Cardiac muscle cell (in vitro differentiated cells and primary cell): ENCODE measurements at places on chromosomes 4 and X.

- no peak for DNase-seq
Observed at GRCh38 chr4:68984947-68985346, 33.3 kb upstream of the UGT2A3 start.

GRCh38 chr4:1591107-1591506 lies 93.0 kb downstream of the FAM53A start:
- no peak for DNase-seq

- DNase-seq: peak; percentile 24
Observed at GRCh38 chr4:57159866-57160265, 49.7 kb upstream of the IGFBP7 start.

GRCh38 chr4:106367072-106367471 lies 1.5 kb downstream of the GIMD1 start:
- DNase-seq: no peak

DNA sequence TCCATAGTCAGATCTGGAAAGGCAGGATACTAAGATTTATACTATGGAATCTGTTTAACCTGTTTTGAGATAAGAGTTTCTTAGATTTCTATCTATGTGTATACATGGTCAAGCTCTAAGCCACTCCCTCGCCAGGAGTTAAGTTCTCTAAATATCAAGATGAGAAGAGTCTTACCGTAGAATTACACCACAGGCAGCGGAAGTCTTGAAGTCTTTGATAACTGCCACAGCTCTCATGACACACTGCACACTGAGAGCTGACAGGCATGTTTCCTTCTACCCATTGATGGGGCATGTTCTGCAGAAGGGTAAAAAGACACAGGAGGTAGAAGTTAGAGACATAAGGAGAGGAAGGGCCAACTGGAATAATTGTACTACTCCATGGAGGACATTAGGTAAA lies 67.7 kb downstream of the DGKK start:
- DNase-seq: no peak

DNA sequence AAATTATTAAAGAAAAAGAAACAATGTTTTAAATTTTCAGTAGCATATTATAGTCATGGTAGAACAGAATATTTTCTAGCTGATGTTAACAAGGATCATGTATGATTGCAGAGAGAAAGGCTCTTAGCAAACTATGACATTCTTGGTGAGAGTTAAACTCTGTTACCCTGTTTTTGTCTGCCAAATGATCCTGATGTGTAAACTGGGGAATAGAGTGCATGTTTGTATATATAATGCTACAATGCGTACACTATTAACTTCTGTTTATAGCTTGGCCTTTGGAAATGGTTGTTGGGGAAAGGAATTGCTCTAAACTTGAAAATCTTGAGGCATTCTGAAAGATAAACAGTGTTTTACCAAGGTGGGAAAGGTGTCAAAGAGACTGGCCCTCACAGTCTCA lies 292.7 kb downstream of the ARHGAP24 start:
- DNase-seq: no peak

- no peak for DNase-seq
Observed at GRCh38 chr4:76787898-76788297, 110.0 kb downstream of the SOWAHB start.

DNA sequence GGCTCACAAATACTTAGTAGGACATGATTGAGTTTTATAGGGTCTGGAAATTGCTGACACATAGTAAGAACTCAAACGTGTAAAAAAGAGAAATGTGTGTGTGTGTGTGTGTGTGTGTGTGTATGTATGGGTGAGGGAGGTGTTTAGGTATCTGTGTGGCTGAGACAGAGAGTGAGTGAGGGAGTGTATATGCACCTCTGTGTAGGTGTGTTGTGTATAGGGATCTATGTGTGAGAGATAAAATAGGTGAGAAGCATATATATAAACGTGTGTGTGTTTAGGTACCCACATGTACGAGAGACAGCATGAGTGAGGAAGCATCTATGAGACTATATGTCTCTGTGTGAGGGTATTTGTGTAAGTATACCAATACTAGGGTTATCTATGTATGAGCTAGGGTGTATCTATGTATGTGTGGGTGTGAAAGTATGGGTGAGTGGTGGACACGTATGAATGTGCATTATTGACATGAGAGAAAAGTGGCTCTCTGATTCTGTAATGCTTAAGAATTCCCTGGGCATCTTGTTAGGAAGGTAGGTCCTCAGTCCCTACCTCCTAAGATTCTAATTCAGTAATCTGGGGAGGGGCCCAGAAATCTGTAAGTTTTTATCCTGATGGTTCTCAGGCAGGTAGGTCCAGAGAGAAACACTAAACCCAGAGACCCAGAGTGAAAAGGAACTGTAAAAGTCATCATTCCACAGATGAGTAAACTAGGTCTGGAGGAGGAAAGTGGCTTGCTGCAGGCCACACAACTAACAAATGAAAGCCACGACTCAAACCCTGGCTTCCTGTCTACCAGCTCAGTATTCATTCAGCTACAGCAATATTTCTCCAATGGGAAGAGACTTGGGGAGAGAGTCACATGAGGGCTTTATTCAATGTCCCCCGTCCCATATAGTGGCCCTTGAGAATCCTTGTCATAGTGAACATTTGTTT lies 237.0 kb downstream of the IDS start:
- no peak for DNase-seq

- DNase-seq: no peak
Observed at GRCh38 chr4:177041356-177041755, 248.6 kb upstream of the VEGFC start.

GRCh38 chrX:13547671-13548070 lies 21.7 kb upstream of the EGFL6 start:
- DNase-seq: no peak

DNA sequence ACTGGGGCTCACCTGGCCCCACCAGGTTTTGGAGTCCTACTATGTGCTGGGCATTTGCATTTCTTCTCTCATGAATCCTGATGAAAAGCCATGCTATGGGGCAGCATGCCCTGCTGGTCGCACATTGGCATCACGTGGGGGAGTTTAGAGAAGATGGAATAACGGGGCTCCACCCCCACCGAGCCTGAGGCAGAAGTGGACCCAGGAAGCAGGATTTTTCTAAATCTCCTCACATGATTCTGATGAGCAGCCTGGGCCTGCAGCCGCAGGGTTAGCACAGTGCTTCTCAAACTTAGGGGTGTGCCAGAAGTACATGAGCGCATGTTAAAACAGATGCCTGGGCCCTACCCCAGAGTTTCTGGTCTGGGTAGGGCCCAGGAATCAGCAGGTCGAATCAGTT lies 4.6 kb upstream of the SORCS2 start:
- DNase-seq: no peak

- DNase-seq: no peak
Observed at GRCh38 chr4:141575884-141576283, 60.5 kb upstream of the IL15 start.

DNA sequence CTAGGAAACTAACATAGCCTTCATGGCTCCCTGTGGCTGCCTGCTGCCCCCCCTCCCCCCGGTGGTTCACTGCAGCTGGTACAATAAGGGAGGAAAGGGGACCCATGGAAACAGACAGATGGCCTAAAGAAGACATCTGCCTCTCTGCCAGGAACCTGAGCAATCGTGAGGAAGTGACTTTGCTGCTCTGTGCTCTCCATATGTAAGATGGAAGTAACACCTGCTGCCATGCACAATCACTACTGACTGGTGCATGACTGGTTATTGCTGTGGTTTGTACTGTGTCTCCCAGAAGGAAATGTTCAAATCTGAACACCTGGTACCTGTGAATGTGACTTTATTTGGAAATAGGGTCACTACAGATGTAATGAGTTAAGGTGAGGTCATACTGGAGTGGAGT lies 43.6 kb downstream of the CD99L2 start:
- no peak for DNase-seq

DNA sequence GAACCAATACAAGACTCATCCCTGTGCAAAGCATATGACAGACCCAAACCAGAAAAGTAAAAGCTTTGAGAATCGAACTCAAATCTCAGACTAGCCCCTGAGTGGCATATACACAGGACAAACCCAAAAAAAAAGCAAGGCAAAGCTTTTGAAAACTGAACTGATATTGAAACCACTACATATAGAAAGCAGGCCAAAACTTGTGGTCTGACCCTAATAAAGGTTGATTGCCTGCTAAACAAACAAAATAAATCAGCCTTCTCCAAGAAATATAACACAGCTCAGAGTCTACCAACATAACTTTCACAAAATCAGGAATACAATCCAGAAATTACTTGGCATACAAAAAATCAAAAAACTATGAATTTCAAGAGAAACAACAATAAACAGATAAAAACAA lies 40.3 kb downstream of the LRBA start:
- no peak for DNase-seq

DNA sequence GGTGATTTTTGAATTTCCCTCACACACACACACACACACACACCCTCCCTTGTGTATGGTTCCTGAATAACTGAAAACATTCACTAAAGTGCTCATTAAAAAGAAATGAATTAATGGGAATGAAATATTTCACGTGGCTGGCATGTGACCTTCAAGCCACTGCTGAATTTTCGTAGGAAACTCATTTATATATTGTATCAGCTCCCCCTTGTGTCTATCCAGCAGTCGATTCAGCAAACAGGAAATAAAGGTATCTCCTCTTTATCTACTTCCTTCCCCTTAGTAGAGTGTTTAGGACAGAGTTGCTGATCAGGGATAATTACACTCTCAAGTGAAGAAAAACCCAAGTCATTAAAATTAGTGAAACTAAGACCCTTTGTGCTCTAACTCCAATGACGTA lies 912.6 kb upstream of the LCORL start:
- no peak for DNase-seq

GRCh38 chr4:110597582-110597981 lies 25.3 kb downstream of the PITX2 start:
- DNase-seq: no peak

- DNase-seq: no peak
Observed at GRCh38 chrX:79161655-79162054, 17.2 kb downstream of the GPR174 start.

GRCh38 chr4:43253541-43253940 lies 361.0 kb downstream of the GRXCR1 start:
- DNase-seq: no peak

DNA sequence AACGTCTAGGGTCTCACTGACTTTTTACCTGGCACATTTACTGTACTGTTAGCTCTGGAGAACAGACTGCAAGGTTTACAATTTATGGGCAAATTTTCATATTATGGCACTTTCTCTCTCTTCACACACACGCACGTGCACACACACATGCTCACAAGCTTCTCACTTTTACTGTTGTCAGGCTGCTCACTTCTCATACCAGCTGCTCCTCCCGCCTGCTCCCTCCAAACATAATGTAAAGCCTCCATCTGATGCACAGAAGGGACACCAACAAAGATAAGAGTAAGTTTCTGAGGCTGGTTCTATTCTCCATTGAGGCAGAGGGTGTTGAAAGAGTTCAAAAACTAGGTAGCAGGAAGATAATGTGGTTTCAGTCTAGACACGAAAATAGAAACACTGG lies 128.9 kb upstream of the DCLK2 start:
- no peak for DNase-seq
